ENCODE measurements at places on chromosomes 12 and 14.

- no peak for DNase-seq
Measured at GRCh38 chr12:90245391-90245790, 536.8 kb upstream of the ATP2B1 start.

- DNase-seq: no peak
Measured at GRCh38 chr12:52080403-52081251, 1.1 kb downstream of the SMIM41 start.

- DNase-seq: no peak
Measured at GRCh38 chr14:93023039-93023438, 92.7 kb downstream of the ITPK1 start.

DNA sequence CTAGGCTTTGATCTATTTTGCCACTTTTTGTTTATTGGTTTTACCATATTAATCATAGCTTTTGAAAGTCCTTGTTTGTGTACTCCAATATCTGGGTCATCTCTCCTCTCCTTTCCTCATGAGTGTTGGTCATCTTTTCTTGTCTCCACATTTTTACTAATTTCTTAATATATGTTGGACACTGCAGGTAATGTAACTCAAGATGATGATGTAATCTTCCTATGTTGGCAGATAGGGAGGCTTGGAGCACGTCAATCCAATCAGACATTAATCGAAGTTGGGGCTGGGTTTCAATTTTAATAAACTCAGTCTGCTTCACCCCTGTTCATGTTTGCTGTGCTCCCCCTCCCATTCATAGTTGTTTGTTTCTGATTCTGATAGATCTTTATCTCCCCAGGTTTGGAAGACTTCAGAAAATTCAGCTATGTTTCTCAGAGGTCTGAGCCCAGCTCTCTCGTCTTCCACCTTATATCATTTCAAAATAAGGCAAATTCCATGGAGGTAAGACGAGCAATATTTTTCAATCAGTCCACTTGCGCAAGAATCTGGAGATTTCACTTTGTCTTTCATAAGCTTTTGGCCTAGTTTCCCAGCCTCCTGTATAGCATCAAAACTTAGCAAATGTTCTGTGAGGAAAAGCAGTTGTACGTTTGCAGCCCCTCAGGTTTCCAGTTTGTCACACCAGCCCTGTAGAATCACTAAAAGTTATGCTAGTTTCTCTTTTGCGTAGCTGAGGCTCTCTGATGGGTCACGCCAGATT, 504.1 kb downstream of the TMTC2 start:
- DNase-seq: no peak

DNA sequence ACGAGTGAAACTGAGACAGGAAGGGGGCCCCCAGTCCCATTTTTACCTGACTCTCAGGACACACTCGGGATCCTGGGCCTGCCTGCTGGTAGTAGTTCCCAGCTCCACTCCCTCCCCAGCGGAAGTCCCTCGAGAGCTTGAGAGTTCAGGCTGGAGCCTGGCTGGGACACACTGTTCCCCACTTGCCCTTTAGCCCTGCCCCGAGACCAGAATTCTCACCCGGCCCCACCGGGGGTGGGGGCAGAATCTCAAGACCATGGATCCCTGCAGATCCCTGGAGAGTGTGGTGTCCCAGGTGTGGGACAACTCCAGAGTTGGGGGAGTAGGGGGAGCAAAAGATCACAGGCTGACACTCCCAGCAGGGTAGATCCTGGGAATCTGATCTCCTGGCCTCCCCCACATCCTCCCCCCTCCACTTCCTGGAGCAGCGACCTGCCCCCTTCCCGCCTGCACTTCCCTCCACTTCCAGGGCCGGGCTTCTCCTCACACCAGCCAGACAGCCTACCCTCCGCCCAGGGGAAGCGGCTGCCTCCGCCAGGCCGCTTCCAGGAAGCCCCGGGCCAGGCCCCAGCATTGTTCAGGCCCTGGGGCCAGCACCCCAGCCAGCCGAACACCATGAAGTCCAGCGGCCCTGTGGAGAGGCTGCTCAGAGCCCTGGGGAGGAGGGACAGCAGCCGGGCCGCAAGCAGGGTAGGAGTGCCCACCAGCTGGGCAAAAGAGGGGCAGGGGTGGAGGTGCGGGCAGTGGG, at the start of gene TNS2:
Gene TNS2 (plus strand): TSS at position 495 of the 748 bp plus-strand sequence. CDS start 121 bp downstream, at position 616.
- no peak for DNase-seq

GRCh38 chr12:78977304-78977867, 112.8 kb downstream of the SYT1 start:
- DNase-seq: no peak

DNA sequence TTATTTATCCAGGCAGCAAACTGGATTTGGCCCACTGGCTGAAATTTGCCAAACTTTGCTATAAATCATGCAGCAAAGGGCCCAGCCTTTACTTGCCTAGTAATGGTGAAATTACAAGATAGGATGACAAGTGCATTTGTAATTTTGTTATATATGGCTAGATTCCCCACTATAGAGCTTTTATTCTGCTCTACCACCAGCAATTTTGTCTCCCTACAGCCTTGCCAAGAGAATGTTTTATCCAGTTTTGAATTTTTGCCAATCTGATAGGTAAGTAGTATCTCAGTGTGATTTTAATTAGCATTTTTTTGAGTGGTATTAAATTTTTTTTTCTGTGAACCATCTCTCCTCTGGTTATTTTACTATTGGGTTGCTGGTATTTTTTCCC, 161.6 kb downstream of the SLC41A2 start:
- no peak for DNase-seq

DNA sequence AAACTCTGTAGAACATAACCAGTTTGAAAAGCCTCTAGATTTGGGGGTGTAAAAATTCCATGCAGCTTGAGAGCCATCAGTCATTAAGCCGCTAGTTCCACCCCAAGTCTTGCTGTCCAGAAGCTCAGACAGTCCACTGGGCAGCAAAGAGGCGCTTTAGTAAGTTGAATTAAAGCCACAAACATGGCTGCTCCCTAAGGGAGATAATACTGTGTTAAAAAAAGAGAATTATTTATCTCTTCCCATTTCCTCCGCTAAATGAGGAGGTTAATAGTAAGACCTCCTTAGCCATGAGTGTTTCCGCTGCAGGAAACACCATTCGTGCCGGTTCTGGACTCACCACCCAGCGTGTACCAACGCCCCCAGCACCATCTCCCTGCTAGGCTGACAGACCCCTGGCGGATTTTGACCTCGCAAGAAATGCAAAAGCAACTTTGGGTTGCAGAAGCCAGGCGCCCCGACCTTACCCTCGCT, 536 bp downstream of the TM7SF3 start:
- no peak for DNase-seq
